ENCODE measurements at places on chromosomes 2 and 18. TPM values are rescaled to one million over a fixed set of nuclear protein-coding genes. Genes with fewer than 3 reads are reported as not detected.

Gene TRAF3IP1
- total RNA-seq, result 13.5 TPM

Gene CNDP1
- total RNA-seq, result under 0.01 TPM

Gene UGT1A3
- not detected for total RNA-seq

Gene COBLL1
- total RNA-seq, result 3.3 TPM

Gene HOXD13
- total RNA-seq, result not detected

Gene SLC4A3
- 31.8 TPM for total RNA-seq

Gene SERPINB11
- not detected for total RNA-seq

Gene PLEKHB2
- total RNA-seq, result 114 TPM

Gene PER2
- total RNA-seq, result 5.3 TPM

Gene RBBP8
- total RNA-seq, result 26.9 TPM

Gene PLCL1
- 32.6 TPM for total RNA-seq

Gene AQP12B
- not detected for total RNA-seq

Gene FRZB
- 17.1 TPM for total RNA-seq

Gene PIGN
- 50.1 TPM for total RNA-seq

Gene UGT1A10
- total RNA-seq, result not detected

Gene STON1
- 3.7 TPM for total RNA-seq

Gene REG3G
- not detected for total RNA-seq

Gene DES
- 0.41 TPM for total RNA-seq

Gene ADCYAP1
- total RNA-seq, result 7.3 TPM

Gene PRKAG3
- total RNA-seq, result not detected

Gene SCN9A
- 68.5 TPM for total RNA-seq

Gene ANKAR
- 52.2 TPM for total RNA-seq

Gene PNPT1
- 38.3 TPM for total RNA-seq

Gene GKN2
- not detected for total RNA-seq

Gene RUFY4
- total RNA-seq, result not detected

Gene GMPPA
- total RNA-seq, result 13.0 TPM

Gene SP140
- total RNA-seq, result 0.82 TPM

Gene IGFBP2
- 253 TPM for total RNA-seq

Gene IL1R2
- total RNA-seq, result not detected

Gene C2orf72
- 27.7 TPM for total RNA-seq

Gene CREG2
- 9.8 TPM for total RNA-seq

Gene NPAS2
- 6.5 TPM for total RNA-seq

Gene SEPTIN10
- total RNA-seq, result 115 TPM

Gene SMIM21
- not detected for total RNA-seq

Gene LPIN1
- 28.1 TPM for total RNA-seq

Gene MAP3K20
- 9.4 TPM for total RNA-seq

Gene STPG4
- total RNA-seq, result 0.41 TPM

Gene SNTG2
- 4.5 TPM for total RNA-seq

Gene ADRA2B
- under 0.01 TPM for total RNA-seq

Gene BCL11A
- 68.1 TPM for total RNA-seq

Gene EIF5B
- 13.0 TPM for total RNA-seq

Gene CYS1
- 0.82 TPM for total RNA-seq

Gene OXER1
- not detected for total RNA-seq

Gene MIB1
- total RNA-seq, result 88.9 TPM

Gene C2orf81
- total RNA-seq, result 0.41 TPM

Gene SERPINB12
- not detected for total RNA-seq

Gene WNT6
- not detected for total RNA-seq

Gene GCC2
- 31.8 TPM for total RNA-seq

Gene BMP10
- total RNA-seq, result not detected

Gene POTEF
- total RNA-seq, result not detected

Gene PLB1
- 1.2 TPM for total RNA-seq

Gene RAB11FIP5
- total RNA-seq, result 5.7 TPM

Gene CCL20
- not detected for total RNA-seq

Gene TUBB8B
- not detected for total RNA-seq

Gene MAB21L4
- total RNA-seq, result not detected

Measured in frontal cortex (tissue), 4 donors.